Dorsolateral prefrontal cortex (tissue), 122 donors: ENCODE measurements at places on chromosomes 6 and 20. TPM values are rescaled to one million over a fixed set of nuclear protein-coding genes. Genes with fewer than 3 reads are reported as not detected.

SCGN gene
- total RNA-seq, result 2.3 TPM

SOBP gene
- total RNA-seq, result 66.4 TPM

ARFGEF3 gene
- 52.3 TPM for total RNA-seq

HLA-DQB2 gene
- total RNA-seq, result not detected

TUBB gene
- 203 TPM for total RNA-seq

PTCRA gene
- not detected for total RNA-seq

RSPO3 gene
- 3.8 TPM for total RNA-seq

TCFL5 gene
- 31.8 TPM for total RNA-seq

BRD2 gene
- 162 TPM for total RNA-seq

KIAA0408 gene
- total RNA-seq, result 42.4 TPM

GPX5 gene
- not detected for total RNA-seq

SIRPA gene
- 295 TPM for total RNA-seq

MMP24OS gene
- 66.6 TPM for total RNA-seq

MAPK13 gene
- total RNA-seq, result 26.9 TPM

MUC22 gene
- total RNA-seq, result not detected

EDN3 gene
- 2.9 TPM for total RNA-seq

F13A1 gene
- total RNA-seq, result 23.2 TPM
